ENCODE measurements at places on chromosomes 11 and 22. TPM values are rescaled to one million over a fixed set of nuclear protein-coding genes. Genes with fewer than 3 reads are reported as not detected.
A peak's percentile ranks its signal among the peaks of the same experiment; 100 is the strongest.

GAB4 gene
- total RNA-seq, result not detected

BATF2 gene
- not detected for total RNA-seq

MSANTD2 gene
- total RNA-seq, result 6.1 TPM

DNA sequence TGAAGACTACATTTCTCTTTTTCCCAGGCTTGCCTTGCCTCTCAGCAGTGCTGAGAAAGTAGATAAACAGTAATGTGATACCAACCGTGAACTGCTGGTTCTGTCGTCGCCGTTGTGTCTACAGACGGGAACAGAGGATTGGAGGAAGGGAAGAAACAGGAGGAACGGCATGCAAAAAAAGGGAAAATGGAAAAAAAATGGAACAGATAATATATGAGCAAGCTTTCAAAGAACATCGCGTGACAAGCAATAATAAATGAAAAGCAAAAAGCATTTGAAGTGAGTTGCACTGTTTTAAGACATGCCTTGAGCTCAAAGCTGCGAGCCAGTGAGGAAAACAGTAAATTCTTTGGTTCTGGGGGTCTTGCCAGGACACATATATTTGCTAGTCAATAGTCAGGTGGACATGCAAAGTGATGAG lies 305.9 kb downstream of the CADM1 start:
- H3K4me3 ChIP-seq, result no peak overlapping the region
- no peak for DNase-seq
- peaks cover 18% of the 10 kb centered on the region for H3K4me1 ChIP-seq
- peaks cover 2% of the 10 kb centered on the region for H3K27me3 ChIP-seq

GRCh38 chr22:19710769-19711106 lies 3.6 kb upstream of the SEPTIN5 start:
- H3K27ac ChIP-seq, result no peak overlapping the region
- peaks cover 11% of the 10 kb centered on the region for H3K27me3 ChIP-seq
- peaks cover 1% of the 10 kb centered on the region for H3K4me1 ChIP-seq
- no peak overlapping the region for H3K4me3 ChIP-seq
- H3K36me3 ChIP-seq, result no peaks in the 10 kb centered on the region

GRCh38 chr11:118415739-118416068 lies 14.3 kb downstream of the ATP5MG start:
- peaks cover under 1% of the 10 kb centered on the region for H3K4me1 ChIP-seq
- no peak overlapping the region for H3K4me3 ChIP-seq
- no peaks in the 10 kb centered on the region for H3K36me3 ChIP-seq
- no peak overlapping the region for H3K27ac ChIP-seq

DNA sequence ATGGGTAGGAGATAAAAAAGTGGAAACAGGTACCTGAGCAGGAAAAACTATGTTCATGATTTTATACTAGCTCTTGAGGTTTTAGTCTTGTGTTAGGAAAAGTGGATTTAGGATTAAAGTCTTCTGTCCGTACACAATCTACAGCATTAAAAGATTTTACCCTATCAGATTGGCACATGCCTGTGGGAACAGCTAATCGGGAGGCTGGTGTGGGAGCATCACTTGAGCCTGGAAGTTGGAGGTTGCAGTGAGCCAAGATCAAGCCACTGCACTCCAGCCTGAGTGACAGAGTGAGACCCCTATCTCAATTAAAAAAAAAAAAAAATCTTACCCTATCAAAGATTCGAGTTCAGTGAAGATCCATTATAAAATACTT lies 12.2 kb upstream of the CRKL start:
- no peak overlapping the region for H3K27ac ChIP-seq
- no peak overlapping the region for H3K4me3 ChIP-seq
- no peaks in the 10 kb centered on the region for H3K4me1 ChIP-seq
- no peaks in the 10 kb centered on the region for H3K27me3 ChIP-seq

- peak overlapping the region; percentile 83 for H3K27ac ChIP-seq
- no peak overlapping the region for H3K4me3 ChIP-seq
- peaks cover 7% of the 10 kb centered on the region for H3K36me3 ChIP-seq
- DNase-seq, result peak; percentile 55
Measured at GRCh38 chr11:121448431-121448941, 3.6 kb upstream of the SORL1 start.

DNA sequence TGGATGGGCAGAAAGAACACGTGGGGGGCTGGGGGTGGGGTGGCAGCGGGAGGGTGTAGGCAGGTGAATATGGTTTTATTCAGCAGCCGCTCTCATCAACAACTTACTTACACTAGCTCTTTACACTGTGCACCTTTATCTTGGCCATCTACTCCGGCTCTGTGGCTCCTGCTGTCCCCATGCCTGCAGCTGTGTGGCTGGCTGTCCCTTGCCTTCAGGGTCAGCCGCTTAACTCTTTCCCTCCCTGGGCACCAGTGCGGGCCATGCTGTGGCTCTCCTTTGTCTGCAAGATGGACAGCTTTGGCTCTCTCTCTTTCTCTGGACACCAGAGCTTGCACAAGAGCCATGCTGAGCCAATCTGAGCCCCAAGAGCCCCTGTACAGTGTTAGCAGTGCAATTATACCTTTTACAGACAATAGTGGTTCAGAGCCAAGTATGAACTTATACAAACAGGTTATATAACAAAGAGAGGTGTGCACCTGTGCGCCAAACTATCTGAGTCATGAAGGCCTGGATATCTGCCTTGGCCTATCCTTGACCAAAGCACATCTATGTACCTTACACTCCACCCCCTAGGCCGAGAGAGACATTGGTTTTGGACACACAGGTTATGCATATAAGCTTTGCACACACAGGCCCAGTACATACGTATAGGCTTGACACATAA lies 94.3 kb upstream of the CTSC start:
- H3K4me1 ChIP-seq, result peaks cover 3% of the 10 kb centered on the region
- H3K27ac ChIP-seq, result no peak overlapping the region
- H3K36me3 ChIP-seq, result no peaks in the 10 kb centered on the region
- DNase-seq, result no peak
- no peak overlapping the region for H3K4me3 ChIP-seq

GRCh38 chr22:36659762-36660509 lies 43.6 kb downstream of the CACNG2 start:
- no peaks in the 10 kb centered on the region for H3K4me1 ChIP-seq
- H3K27ac ChIP-seq, result no peak overlapping the region
- peaks cover 34% of the 10 kb centered on the region for H3K27me3 ChIP-seq
- DNase-seq, result peak; percentile 62
- no peaks in the 10 kb centered on the region for H3K36me3 ChIP-seq
- H3K4me3 ChIP-seq, result no peak overlapping the region

DNA sequence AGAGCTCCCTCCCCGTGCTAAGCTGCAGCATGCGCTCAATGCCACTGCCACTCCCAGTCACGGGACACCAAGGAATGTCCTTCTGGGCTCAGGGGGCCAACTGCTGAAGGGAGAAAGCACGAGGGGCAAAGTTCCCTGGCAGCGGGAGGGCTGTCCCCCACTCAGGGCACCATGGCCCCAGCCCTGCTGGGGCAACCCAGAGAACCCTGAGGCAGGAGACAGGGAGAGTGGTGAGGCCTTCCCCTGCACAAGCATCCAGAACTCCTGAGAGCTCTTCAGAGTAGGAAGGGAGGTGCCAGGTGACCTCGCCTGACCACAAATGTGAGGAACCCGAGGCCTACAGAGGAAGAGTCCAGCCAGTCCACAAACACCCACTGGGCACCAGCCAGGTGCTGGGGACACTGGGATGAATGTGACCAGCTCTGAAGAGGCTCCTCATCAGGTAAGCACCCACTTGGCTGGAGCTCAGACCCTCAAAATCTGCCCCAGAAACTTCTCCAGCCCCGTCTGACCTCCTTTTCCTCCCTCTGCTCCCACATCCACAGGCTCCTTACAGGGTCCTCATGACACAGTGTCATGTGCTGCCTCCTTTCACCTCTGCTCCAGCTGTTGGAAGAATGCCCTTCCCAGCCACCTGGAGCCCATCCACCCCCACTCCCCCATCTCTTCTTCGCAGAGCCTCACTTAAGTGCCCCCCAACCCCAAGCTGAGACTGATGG lies 15.6 kb downstream of the GDPD5 start:
- no peak overlapping the region for H3K4me3 ChIP-seq
- H3K4me1 ChIP-seq, result peaks cover 58% of the 10 kb centered on the region
- no peaks in the 10 kb centered on the region for H3K36me3 ChIP-seq
- H3K27me3 ChIP-seq, result no peaks in the 10 kb centered on the region
- no peak for DNase-seq

- no peak overlapping the region for H3K27ac ChIP-seq
- no peaks in the 10 kb centered on the region for H3K27me3 ChIP-seq
- no peak for DNase-seq
- H3K4me3 ChIP-seq, result no peak overlapping the region
- no peaks in the 10 kb centered on the region for H3K4me1 ChIP-seq
- H3K36me3 ChIP-seq, result peaks cover 14% of the 10 kb centered on the region
Measured at GRCh38 chr11:72378704-72379383, 55.5 kb downstream of the CLPB start.
